CD8-positive, alpha-beta memory T cell (primary cell): ENCODE measurements at places on chromosomes 2 and 18. TPM values are rescaled to one million over a fixed set of nuclear protein-coding genes. Genes with fewer than 3 reads are reported as not detected.

GRCh38 chr2:217990791-217991465, 11.9 kb downstream of the TNS1 start:
- DNase-seq = no peak

AGXT gene
- total RNA-seq = not detected

- DNase-seq = no peak
Observed at GRCh38 chr2:13876491-13877037, 756.0 kb upstream of the LRATD1 start.

DNA sequence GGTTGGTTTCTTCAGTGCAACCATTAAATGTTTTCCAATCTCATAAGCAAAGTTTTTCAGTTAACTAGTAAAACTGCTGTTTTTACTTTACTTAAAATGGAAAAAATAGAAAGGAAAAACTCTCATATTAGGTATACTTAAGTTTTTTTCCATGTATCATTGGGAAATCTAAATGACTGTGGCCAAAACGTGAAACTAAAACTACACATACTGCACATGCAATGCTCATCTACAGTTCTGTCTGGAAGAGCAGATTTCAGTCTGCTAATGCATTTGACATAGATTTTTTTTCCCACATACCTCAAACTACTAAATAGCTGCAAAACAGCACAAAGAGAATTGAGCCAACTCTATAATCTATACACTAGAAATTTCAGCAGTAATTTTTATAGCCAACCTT, 62.6 kb downstream of the COL5A2 start:
- DNase-seq = no peak

TM4SF20 gene
- total RNA-seq = not detected

UGT1A6 gene
- not detected for total RNA-seq

DNA sequence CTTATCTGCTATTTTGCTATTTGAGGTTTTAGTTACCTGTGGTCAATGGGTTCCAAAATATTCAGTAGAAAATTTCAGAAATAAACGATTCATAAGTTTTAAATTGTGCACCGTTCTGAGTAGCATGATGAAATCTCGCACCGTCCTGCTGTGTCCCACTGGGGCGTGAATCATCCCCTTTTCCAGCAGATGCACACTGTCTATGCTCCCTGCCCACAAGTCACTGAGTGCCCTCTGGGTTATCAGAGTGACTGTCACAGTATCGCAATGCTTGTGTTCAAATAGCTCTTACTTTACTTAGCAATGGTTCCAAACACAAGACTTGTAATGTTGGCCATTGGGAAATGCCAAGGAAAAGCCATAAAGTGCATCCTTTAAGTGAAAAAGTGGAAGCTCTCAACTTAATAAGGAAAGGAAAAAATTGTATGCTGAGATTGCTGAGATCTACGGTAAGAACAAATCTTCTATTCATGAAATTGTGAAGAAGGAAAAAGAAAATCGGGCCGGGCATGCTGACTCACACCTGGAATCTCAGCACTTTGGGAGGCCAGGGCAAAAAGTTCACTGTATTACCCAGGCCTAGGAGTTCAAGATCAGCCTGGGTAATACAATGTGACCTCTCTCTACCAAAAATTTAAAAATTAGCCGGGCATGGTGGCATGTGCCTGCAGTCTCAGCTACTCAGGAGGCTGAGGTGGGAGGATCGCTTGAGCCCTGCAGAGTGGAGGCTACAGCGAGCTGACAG, 13.3 kb downstream of the COL4A3 start:
- DNase-seq = no peak

DNA sequence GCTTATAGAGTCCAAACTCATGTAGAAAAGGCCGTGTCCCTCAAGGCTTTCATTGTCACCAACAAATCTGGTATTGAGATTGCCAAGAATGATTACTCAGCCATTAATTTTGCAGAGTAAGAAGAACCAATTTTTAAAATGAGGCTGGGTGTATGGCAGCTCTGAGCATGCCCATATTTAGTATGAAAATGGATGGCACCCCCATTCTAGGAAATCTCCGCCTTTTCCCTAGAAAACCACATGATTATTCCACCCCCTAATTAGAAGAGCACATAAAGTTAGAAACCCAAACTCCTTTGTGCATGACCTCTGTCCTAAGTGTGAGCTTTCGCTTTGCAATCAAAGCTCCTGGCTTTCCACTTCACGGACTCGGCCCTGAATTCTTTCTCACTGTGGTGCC, 14.1 kb upstream of the TXNL4A start:
- DNase-seq = no peak

DNA sequence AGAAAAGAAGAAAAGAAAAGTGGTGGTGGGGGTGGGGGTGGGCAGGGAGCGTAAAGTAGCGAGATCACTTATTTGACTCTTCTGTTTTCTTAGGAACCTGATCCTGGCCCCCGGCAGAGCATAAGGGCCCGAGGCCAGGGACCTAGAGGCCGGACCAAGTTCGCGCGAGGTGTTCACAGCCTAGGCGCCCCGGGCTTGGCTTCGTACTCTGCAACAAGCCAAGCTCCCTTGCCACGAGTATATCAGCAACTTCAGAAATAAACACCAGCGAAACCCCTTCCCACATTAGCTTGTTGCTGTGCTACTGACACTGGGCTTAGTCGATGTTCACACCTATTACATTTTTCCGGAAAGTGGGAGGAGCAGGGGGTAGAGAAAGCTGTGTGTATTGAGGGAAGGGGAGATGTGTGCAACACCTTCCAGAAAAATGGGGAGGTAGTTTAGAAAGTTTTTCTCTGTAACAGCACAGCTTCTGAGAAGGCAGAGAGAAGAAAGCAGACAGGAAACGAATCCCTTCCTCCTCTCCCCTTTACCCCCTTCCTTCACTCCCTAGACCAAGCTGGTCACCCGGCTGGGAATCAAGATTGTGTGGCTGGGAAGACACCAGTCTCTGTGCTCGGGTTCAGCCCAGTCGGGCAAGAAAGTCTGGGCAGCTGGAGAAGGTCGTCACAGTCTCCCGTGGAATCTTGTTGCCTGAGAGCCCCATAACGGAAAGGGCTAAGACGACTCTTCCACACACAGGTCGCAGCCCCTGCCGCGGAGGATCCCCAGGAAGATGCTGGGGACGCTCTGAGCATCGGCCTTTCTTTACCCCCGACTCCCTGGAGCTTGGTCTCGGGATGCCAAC, 12.0 kb upstream of the SATB2 start:
- no peak for DNase-seq

- no peak for DNase-seq
Observed at GRCh38 chr2:45782986-45783385, 131.5 kb downstream of the PRKCE start.

GRCh38 chr2:16281451-16282335, 341.3 kb downstream of the MYCN start:
- DNase-seq = no peak

DNA sequence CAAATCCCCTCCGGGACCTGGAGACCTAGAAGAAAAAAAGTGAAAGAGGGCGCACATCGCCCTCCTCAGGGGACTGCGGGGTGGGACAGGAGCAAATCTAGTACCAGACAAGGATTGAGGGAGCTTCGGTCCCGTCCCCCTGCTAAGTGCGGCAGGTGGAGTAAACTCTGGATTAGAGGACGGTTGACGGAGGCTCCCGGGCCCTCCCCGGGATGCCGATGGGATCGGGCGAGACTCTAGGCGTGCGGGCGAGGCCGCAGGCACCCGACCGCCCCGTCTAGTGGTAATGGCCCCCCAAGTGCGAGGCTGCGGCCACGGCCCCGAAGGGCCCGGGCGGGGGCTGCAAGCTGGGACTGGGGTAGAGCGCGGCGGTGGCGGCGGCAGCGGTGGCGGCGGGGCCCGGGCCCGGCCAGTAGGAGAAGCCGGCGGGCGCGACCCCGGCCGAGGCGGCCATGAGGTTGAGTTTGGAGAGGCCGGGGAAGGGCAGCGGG, 3.5 kb downstream of the FEV start:
- no peak for DNase-seq

GRCh38 chr2:40955042-40955441, 503.2 kb upstream of the SLC8A1 start:
- no peak for DNase-seq

GRCh38 chr2:14681608-14682007, 49.1 kb downstream of the LRATD1 start:
- no peak for DNase-seq

DNA sequence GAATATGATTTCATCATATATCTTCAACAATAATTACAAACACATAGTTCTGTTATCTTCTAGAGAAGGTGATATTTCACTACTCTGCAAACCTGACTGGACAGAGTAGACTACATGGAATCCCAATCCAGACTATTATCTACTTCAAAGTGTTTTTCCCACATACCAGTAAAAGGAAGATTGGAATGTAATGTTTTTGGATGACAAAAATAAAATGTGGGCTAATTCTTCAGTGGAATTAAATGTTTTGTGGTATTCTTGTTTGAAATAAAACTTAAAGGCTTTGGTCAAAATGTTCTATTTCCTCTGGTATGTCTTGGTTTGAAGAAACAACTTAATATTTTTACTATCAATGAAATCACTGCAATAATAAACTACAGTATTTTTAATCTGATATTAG, 22.1 kb downstream of the COL5A2 start:
- DNase-seq = no peak

FHOD3 gene
- total RNA-seq = not detected

- DNase-seq = no peak
Observed at GRCh38 chr2:156539086-156539860, 103.1 kb downstream of the GPD2 start.

DNA sequence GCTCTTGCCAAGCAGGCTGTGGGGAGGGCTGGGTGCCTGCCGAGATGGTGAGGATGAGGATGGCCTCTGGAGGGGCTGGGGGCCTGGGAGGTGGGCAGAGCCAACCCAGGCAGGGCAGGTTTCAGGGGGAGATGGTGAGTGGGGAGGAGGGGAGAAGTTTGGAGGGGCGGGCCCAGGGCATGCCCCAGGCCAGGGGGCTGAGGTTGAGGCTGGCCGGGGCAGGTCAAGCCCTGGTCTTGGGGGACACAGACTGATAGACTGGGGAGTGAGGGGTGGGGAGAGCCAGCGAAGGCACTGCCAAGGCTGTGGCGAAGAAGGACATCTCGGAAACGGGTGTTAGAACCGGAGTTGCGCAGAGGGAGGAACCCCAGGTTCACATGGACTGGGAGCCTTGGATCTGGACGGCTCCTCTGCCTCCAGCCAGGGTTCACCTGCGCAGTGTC, 12.6 kb downstream of the CAPN10 start:
- DNase-seq = no peak

BCL2 gene
- total RNA-seq = 60.5 TPM

DNA sequence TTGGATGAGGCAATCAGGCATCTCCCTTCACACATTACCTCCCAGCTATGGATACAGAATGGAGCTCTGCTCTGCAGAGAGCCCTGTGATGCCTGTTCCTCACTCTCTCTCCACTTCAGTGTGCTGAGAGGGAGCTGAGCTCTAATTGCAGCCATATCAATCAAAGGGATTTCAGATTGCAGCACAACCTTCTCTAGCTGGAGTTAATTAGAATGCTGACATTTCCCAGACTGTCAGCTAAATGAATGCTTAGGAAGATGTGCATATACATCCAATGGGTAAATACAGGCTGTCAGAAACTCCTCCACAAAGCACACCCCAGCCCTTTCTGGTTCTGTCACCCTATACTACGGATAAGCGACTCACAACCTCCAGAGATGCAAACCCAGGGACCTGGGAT, 402.6 kb downstream of the EIPR1 start:
- no peak for DNase-seq

DNA sequence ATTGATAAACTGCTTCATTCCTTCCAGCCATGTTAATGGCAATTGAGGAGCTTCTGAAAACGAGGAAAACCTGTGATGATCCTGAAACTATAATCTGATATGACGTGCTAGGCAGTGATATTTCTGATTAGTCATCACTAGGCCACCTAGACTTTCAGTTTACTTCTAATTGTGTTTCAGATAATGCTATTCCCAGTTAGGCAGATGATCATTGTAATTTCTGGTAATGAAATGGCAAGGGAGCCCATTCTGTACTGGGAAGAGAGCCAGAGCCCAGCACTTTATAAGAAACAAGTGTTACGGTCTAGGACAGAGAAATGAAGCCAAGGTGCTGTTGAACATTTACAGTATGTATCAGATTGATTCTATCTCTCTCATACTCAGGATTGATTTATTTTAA, 106.2 kb downstream of the CPO start:
- DNase-seq = no peak

GRCh38 chr2:101064868-101065549, 62.9 kb downstream of the RPL31 start:
- no peak for DNase-seq

SPATA3 gene
- total RNA-seq = 0.24 TPM

C2orf66 gene
- not detected for total RNA-seq

GRCh38 chr2:109117780-109118179, 11.2 kb upstream of the SH3RF3 start:
- no peak for DNase-seq

KRTCAP3 gene
- 5.4 TPM for total RNA-seq

DSG3 gene
- total RNA-seq = not detected

- no peak for DNase-seq
Observed at GRCh38 chr18:57909620-57910019, 106.5 kb upstream of the ATP8B1 start.

SPP2 gene
- total RNA-seq = not detected

GRCh38 chr18:49072524-49072934, 121.8 kb upstream of the SMAD7 start:
- DNase-seq = no peak
